Activated CD8-positive, alpha-beta memory T cell treated with anti-CD3 and anti-CD28 coated beads, Interleukin-2, amount 50 U/mL, for 4 hours (primary cell): ENCODE measurements at places on chromosomes 2 and 18.

- no peak for DNase-seq
These were observed 86.2 kb downstream of the SMIM21 start for GRCh38 chr18:75341267-75341666.

GRCh38 chr18:63082366-63083019 is 237.1 kb downstream of the BCL2 start:
- no peak for DNase-seq

DNA sequence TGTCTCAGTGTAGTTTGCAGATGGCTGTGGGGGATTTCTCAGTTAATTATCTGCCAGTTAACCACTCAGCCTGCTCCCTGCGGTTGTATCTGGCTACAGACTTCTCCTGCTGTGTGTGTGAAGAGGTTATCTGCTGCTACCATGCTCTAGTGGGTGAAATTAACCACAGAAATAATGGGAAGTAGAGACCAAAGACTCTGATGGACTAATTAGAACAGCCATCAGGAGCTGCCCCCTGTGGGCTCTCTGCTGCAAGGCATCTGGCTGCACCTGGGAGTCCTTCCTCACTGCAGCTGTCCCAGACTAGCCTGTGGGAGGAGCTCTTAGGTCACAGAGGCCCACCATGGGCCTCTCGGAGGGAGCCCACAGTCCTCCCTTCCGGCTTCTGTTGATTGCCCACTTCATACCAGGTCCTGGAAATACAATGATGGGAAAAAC is 66.6 kb downstream of the CTIF start:
- DNase-seq: no peak

DNA sequence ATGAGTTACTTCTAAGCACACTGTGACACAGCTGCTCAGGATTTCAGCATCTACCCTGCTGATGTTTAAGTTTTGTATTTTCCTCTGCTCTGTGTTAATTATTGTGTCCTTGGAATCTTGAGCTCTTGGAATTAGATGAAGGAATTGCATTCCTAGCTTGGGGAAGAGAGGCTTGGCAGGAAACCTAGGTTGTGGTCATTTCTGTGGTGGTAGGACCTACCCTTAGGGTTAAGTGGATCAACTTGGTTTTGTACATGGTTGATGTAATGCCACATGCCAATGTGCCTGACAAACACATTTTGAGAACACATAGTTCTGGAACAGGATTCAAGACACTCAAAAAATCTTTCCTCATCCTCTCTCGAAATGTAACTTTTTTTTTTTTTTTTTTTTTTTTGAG is 264.5 kb upstream of the MEX3C start:
- no peak for DNase-seq

DNA sequence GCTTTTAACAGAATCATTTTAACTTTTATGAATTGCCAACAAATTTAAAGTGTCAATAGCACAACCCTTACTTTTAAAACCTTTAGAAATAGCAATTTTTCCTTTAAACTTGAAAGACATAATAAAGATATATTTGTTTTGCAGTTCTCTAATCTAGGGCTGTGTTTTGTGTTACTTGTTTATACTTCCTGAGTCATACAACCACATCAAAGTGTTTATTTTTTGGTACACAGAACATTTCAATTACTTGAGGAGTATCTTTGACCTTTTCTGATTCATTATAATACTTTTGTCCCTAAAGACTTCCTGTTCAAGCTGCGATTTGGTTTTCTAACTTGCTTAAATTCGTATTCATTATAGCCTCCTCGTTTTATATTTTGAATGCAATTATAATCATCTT is 21.8 kb downstream of the TYW5 start:
- no peak for DNase-seq

DNA sequence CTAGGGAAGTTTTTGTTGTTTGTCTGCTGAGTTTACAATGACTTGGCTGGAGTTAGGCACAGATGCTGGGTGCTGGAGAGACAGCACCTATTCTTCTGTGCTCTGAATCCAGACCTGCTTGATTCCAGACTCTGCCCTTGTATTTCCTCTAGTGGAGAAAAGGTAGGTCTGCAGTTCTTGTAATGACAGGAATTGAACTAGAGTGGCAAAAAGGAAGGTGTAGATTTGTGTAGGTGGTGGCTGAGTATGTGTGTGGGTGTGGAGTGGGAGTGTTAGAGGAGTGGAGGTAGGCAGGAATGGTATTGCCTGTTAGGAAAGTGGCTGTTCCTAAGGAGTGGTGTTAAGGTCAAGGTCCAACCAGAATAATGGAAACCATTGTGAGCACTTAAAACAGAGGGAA is 71.9 kb upstream of the LYPD6 start:
- DNase-seq: no peak
